ENCODE measurements at places on chromosomes 1 and 21. TPM values are rescaled to one million over a fixed set of nuclear protein-coding genes. Genes with fewer than 3 reads are reported as not detected.
A peak's percentile ranks its signal among the peaks of the same experiment; 100 is the strongest.

DNA sequence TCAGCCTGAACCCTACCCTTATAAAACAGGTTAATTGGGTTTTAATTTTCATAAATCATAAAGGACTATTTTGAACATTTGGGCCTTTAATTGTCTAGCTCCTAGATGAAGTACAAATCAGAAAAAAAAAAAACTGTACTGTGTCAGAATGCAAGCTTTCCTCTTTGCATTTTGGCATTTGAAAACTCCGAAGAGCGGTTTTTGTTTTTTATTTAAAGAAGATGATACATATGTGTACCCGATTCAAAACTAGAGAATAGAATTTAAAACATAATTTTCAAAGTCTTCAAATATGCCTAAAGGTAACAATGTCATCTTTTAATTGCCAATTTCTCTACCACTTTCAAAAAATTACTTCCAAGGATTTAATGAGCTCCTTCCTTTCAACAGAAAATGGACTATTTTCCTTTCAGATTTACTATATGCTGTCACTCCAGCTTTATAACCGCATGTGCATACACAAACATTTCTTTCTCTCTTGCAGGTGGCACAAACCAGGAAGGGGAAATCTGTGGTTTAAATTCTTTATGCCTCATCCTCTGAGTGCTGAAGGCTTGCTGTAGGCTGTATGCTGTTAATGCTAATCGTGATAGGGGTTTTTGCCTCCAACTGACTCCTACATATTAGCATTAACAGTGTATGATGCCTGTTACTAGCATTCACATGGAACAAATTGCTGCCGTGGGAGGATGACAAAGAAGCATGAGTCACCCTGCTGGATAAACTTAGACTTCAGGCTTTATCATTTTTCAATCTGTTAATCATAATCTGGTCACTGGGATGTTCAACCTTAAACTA, 33.7 kb downstream of the MRPL39 start:
- H3K4me3 ChIP-seq: peak overlapping the region; percentile 67
- peak overlapping the region; percentile 65 for H3K27ac ChIP-seq
- no peaks in the 10 kb centered on the region for H3K27me3 ChIP-seq
- H3K36me3 ChIP-seq: peaks cover 4% of the 10 kb centered on the region
- H3K4me1 ChIP-seq: peaks cover 16% of the 10 kb centered on the region
- DNase-seq: peak; percentile 41

- H3K4me3 ChIP-seq: no peak overlapping the region
- peaks cover 27% of the 10 kb centered on the region for H3K36me3 ChIP-seq
- H3K27ac ChIP-seq: no peak overlapping the region
- no peaks in the 10 kb centered on the region for H3K4me1 ChIP-seq
These were observed 34.8 kb upstream of the TTC22 start for GRCh38 chr1:54835970-54836369.

DNA sequence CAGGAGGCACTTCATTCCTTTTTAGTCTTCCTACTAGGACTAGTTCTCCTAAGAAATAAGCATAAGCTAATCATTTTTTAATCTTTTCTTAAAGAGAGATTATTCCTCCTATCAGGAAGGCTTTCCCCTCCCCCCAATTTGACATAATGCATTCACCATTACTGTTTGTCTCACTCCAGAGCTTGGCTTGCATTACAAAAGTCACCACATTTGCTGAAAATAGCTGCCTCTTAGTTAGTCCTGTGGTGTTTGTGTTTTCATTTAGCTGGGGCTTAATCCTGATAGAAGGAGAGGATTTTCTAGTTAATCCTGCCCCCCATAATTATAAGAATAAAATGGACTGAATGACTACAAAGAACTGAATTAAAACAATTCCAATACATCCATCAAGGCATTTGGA, 307.1 kb upstream of the RRP15 start:
- H3K4me1 ChIP-seq: no peaks in the 10 kb centered on the region
- H3K27ac ChIP-seq: no peak overlapping the region
- H3K4me3 ChIP-seq: no peak overlapping the region

- H3K36me3 ChIP-seq: no peaks in the 10 kb centered on the region
- DNase-seq: no peak
- no peak overlapping the region for H3K4me3 ChIP-seq
- H3K27ac ChIP-seq: no peak overlapping the region
- peaks cover 4% of the 10 kb centered on the region for H3K27me3 ChIP-seq
- peaks cover 36% of the 10 kb centered on the region for H3K4me1 ChIP-seq
These were observed 3.3 kb upstream of the PDZK1 start for GRCh38 chr1:145710291-145711027.

- peak overlapping the region; percentile 95 for H3K27ac ChIP-seq
- no peaks in the 10 kb centered on the region for H3K36me3 ChIP-seq
- peaks cover 6% of the 10 kb centered on the region for H3K27me3 ChIP-seq
These were observed 416 bp upstream of the TNFRSF14 start for GRCh38 chr1:2555634-2556276.

DNA sequence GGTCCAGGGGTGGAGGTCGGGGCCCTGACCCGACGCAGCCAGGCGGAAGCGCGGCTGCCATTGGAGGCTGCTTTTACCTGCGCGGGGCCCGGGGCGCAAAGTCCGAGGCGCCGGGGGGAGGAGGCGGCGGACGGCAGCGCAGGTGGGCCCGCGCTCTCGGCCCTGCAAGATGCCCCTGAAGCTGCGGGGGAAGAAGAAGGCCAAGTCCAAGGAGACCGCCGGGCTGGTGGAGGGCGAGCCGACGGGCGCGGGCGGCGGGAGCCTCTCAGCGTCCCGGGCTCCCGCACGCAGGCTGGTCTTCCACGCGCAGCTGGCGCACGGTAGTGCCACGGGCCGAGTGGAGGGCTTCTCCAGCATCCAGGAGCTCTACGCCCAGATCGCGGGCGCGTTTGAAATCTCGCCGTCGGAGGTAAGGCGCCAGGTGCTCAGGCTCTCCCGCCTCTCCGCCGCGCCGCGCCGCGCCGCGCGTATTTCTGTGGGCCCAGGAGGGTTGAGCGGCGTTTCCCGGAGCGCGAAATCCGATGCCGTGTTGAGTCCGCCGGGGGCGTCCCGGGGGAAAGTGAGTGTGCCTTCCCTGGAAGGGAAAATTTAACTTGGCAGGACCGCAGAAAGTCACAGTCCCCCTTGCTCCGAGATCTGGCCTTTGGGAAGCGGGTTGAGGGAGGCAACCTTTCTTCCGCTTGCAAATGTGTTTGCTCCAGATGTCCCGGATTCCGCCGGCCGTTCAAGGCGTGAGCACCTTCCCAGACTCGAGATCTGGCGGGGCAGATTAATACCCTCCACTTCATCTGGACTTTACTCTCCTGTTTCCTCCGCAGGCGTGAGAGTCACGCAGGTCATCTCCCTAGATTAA, at the start of gene GIPC2:
Gene GIPC2 (plus strand): TSS at position 41 of the 853 bp plus-strand sequence. CDS start 129 bp downstream, at position 170.
- peaks cover 18% of the 10 kb centered on the region for H3K4me1 ChIP-seq
- H3K27ac ChIP-seq: no peak within 1 kb of the TSS
- no peaks in the 10 kb centered on the region for H3K36me3 ChIP-seq
- H3K27me3 ChIP-seq: peaks cover 17% of the 10 kb centered on the region

TLCD4 gene
- polyA plus RNA-seq: not detected

C1orf210 gene
- polyA plus RNA-seq: not detected

DNA sequence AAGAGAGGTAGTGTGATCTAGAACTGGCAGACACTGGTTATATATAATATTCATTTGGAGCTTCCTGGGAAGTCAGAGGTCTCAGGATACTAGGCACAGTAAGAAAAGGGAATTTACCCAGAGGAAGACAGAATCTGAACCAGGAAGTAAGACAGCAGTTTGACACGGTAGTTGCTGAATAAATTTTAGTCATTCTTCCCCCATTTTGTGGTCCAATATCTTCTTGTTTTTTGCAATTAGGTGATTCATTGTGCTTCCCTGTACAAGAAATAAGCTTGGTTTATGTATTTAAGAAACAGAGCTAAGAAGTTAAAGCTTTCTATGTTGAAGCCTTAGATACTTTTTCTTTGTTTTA, 1.3 kb downstream of the TMEM167B start:
- H3K27me3 ChIP-seq: peaks cover 2% of the 10 kb centered on the region
- H3K27ac ChIP-seq: peak overlapping the region; percentile 93
- H3K4me3 ChIP-seq: peak overlapping the region; percentile 97
- H3K4me1 ChIP-seq: peaks cover 39% of the 10 kb centered on the region
- peaks cover 3% of the 10 kb centered on the region for H3K36me3 ChIP-seq

NPL gene
- polyA plus RNA-seq: 9.1 TPM

CDC14A gene
- 15.4 TPM for polyA plus RNA-seq

DNA sequence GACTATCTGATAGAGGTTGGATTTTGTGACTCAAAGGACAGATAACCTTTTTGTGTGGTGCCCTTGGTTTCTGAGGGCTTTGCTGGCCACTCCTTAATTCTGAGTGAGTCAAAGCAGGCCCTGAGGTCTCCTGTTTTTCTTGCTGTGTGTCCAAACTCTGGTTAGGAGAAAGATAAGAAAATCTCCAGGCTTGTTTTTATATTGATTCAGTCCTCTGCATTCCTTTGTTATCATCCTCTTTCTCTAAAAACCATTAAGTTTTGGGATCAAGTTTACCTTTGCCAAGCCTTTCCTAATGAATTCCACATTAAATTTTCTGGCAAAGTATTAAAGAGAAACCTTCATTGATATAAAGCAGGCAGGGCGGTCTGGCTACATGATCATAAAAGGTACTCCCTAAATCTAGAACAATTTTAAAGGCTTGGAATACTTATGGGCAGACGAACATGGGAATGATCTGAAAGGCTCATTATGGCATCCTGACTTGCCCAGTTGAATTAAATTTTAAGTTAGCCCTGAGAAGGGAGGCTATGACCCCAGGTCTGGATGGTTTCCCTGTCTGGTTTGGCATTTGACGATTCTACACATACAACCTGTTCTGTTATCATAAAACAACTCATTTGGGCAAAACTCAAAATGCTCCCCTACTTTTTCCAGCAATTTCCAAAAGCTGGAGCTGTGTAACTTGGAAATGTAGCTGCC, 20.8 kb downstream of the ZBTB8B start:
- H3K4me1 ChIP-seq: no peaks in the 10 kb centered on the region
- no peaks in the 10 kb centered on the region for H3K36me3 ChIP-seq
- no peak for DNase-seq
- no peak overlapping the region for H3K4me3 ChIP-seq
- H3K27ac ChIP-seq: no peak overlapping the region

ERG gene
- polyA plus RNA-seq: not detected

GRCh38 chr1:41513383-41513735, 28.9 kb upstream of the EDN2 start:
- peaks cover 4% of the 10 kb centered on the region for H3K36me3 ChIP-seq
- no peak for DNase-seq
- no peak overlapping the region for H3K4me3 ChIP-seq

- H3K27ac ChIP-seq: no peak overlapping the region
- no peak overlapping the region for H3K4me3 ChIP-seq
- DNase-seq: no peak
- peaks cover 9% of the 10 kb centered on the region for H3K4me1 ChIP-seq
- no peaks in the 10 kb centered on the region for H3K36me3 ChIP-seq
These were observed 12.3 kb upstream of the IL22RA1 start for GRCh38 chr1:24155011-24155782.

AGTRAP gene
- polyA plus RNA-seq: 591 TPM

- peaks cover 3% of the 10 kb centered on the region for H3K27me3 ChIP-seq
- no peak overlapping the region for H3K4me3 ChIP-seq
- no peak for DNase-seq
- peaks cover 6% of the 10 kb centered on the region for H3K4me1 ChIP-seq
- no peak overlapping the region for H3K27ac ChIP-seq
These were observed 2.2 kb upstream of the SEMA4A start for GRCh38 chr1:156151093-156151688.

Measured in immature natural killer cell (primary cell).